CD4-positive, alpha-beta T cell treated with Interleukin-4 for 4 hours (primary cell): ENCODE measurements at places on chromosomes 2 and 18.

DNA sequence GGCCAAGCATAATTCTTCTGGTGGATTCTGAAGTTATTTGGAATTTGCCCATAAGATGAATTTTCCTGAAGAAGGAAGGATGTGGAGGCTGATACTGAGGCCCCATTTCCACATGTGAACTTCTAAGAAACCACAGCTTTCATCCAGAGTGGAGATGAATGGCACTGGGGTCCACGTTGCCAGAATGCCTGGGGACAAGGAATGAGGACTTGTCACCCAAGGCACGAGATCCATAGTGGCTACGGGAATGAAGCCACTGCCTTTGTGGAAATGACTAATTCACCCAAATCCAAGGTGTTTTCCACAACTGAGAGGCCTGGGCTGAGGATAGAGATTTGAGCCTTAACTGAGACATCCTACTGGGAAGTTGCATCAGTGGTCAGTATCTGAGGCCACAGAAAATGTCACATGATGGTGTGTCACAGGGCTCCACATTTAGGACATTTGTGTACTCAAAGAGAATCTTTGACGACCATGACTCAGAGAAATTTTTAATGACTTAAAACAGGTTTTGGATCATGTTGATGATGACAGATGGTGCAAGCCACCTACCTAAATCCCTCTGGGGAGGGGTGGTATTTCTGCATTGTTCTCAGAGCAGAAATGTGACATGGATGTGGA lies 286.1 kb downstream of the SOX11 start:
- DNase-seq, result no peak

DNA sequence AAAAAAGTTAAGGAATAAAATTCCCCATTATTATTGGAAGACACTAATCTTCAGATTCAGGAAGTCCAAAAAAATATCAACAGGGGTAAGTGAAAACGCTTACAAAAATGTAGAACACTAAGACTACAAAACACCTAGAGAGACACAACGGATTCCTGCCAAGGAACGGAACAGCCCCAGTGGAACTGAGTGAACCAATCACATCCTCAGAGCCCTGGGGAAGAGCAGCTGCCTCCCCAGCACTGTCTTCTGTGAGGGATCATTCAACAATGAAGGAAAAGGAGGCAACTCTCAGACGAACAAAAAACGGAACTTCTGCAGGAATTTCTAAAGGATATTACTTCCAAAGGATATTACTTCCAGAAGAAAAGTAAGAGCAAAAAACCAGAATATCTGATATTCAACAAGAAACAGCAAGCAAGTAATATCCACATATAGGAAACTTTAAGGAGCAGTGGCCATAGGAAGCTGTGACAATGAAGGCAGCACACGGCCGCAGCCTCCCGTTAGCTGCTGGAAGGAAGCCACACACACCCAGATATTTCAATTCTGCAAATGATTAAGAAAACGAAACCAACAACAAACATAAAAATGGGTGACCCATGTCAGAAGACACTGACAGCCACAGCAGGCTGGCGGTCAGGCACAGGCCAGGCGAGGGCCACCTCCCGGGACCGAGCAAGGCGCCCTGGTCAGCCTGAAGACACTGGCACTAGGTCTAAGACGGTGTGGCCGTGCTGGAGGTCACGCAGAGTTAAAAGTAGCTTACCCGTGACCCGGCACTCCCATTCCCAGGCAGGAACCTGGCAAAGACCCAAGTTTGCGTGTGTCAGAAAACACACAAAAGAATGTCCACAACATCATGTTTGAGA lies 81.8 kb downstream of the HDAC4 start:
- no peak for DNase-seq

GRCh38 chr2:25912851-25913695 lies 34.8 kb upstream of the ASXL2 start:
- DNase-seq, result no peak

GRCh38 chr2:190846746-190847145 lies 33.9 kb upstream of the GLS start:
- no peak for DNase-seq

GRCh38 chr2:129482626-129483025 lies 496.8 kb upstream of the RAB6C start:
- no peak for DNase-seq

DNA sequence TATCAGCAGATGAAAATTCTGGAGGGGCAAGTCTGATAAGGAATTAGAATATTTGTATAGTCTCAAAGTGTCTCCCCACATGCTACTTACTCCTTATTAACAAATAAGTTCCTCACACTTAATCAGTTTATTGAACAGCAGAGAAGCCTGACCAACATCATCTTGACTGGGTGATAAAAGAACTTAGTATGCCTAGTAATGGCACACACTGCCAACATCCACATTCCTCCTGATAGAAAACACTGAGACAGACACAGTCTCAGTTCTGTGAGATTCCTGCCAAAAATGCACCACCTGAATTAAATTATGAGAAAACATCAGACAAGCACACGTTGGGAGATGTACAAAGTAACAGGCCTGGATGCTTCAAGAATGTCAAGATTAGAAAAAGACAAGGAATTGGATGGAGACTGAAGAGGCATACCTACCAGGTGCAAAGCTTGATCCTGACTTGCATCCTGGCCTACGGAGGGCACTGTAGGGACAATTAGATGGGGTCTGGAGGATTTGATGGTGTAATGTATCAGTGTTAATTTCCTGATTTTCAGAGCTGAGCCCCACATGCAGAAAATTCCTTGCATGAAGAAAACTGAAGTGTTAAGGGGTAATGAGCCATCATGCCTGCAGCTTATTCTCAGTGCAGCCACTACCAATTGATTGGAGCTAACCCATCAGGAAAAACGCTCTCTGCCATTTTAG lies 200.4 kb upstream of the SH3BP4 start:
- DNase-seq, result no peak

DNA sequence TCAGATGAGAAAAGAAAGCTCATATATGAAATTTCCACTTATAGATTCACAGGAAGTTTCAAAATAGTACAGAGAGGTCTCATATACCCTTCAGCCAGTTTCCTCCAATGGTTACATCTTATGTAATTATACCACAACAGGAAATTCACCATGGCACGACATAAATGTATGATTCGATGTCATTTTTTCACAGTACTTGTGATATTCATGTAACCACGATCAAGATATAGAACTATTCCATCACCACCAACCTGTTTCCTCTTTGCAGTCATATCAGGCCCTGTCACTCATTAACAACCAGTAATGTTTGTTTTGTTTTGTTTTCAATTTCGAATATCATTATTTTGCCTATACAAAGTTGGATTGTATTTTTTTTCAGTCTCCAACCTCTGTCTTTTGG lies 314.3 kb upstream of the POU3F3 start:
- DNase-seq, result no peak

DNA sequence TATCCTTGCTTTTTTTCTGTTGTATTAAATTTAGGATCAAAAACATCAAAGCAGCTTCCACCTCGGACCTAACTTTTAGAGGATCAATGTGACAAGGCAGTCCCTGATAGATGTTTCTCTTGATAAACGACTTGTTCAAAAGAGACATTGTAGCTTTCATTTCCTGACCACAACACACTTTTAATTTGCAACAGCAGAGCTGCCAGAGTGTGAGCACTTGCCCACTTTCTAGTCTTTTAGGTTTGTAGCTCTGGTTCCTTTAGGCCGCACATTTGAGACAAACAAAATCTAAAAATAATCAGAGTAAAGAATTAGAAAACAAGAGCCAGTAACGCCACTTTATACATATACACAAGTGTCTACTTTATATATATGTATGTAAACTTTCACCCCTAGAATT lies 3.1 kb downstream of the FIGN start:
- DNase-seq, result no peak

DNA sequence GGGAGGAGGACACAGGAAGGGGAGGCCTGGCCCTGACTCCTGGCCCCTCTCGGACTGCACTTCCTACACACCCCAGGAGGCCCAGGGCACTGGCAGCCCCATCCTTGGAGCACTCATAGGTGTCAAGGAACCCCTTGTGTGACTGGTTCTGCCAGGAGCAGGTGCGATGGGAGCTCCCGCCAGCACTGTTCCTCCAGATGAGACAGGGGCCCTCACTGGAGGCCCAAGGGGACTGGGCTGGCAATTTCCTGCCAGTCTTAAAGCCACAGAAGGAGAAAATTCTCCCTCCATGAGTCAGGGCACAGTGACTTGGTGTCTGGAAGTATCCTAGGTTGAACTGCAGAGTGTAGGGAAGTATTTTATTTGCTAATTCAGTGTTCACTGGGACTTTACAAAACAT lies 42.8 kb upstream of the MAL start:
- DNase-seq, result no peak

- no peak for DNase-seq
Observed at GRCh38 chr2:64234785-64235184, 90.6 kb upstream of the PELI1 start.

GRCh38 chr18:34901299-34901698 lies 139.9 kb upstream of the MAPRE2 start:
- DNase-seq, result no peak
